Activated T-cell treated with anti-CD3 and anti-CD28 coated beads for 1 hour (primary cell): ENCODE measurements at places on chromosomes 2 and 18.
A peak's percentile ranks its signal among the peaks of the same experiment; 100 is the strongest.

GRCh38 chr18:12657684-12658425, at the start of gene SPIRE1:
SPIRE1 (minus strand) TSS chr18:12658107; CDS start chr18:12657866, 241 bp downstream.
- DNase-seq: peak; percentile 14

GRCh38 chr2:188279093-188279445, 12.6 kb upstream of the GULP1 start:
- no peak for DNase-seq

DNA sequence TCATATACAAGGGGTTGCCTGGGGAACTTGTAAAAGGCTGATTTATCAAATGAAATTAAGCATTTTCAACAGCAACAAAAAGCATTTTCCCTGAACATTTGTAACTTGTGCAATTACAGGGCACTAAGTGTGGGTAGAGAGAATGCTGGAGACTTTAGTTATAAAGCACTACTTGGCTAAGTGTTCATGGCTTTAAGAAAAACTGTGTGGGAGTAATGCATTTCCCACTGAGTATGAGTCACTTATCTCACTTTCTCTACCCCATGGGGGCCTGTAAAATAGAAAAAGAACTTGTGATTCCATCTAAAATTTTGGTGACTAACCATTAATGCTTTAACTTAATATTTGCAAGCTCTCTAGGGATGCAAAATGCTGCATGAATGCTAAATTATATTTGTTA, 193.4 kb downstream of the CCDC102B start:
- no peak for DNase-seq

DNA sequence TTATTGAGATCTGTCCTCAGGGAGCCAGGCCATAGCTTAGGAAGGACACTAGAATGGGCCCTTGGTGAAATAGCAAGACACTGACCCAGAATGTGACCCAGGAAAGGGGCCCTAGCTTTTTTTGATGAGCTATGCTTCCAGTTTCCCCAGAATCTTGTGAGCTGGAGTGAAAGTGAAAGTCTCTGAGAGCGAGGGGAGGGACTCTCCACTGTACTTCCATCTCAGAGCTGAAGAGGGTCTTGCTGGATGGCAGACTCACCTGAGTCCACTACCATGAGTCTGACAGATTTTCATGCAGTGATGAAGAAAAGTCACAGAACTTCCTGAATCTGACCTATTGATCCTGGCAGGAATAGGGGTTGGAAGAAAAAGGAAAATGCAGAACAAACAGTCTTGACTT, 3.1 kb downstream of the ARHGAP25 start:
- no peak for DNase-seq

- no peak for DNase-seq
Observed at GRCh38 chr2:64751286-64752260, 97.9 kb upstream of the SERTAD2 start.

DNA sequence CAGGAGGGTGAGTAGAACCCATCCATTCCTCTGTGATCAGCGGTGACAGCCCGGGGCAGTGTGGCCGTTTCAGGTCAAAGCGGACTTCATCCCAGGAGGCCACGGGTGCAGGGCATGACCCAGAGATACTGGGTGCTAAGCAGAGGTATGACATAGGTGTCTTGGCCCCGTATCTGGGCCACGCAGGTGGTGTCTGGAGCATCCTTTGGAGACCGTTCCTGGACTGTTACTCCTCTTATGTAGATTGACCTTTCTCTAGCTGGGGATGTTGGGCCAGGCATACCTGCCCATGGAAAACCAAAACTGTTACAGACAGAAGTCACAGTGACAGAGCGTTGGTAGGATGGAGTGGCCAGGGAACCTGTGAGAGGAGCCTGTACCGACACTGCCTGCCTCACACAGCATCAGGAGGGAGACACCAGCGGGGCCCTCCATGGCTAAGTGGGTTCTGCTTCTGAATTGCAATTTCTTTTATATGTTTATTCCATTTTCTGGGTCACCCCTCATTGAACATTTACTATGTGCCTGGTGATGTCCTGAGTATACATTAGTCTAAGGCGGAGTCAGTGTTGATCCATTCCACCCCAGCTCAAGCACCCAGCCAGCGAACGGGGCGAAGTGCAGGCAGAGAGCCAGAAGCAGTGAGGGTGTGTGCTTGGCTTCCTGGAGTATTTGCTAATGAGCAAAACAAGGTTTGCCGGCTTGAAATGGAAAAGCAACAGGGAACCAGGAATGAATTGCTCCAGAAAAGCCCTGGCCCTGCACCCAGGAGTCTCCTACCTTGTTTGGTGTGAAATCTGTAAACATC, 141.7 kb downstream of the SH3RF3 start:
- DNase-seq: no peak

DNA sequence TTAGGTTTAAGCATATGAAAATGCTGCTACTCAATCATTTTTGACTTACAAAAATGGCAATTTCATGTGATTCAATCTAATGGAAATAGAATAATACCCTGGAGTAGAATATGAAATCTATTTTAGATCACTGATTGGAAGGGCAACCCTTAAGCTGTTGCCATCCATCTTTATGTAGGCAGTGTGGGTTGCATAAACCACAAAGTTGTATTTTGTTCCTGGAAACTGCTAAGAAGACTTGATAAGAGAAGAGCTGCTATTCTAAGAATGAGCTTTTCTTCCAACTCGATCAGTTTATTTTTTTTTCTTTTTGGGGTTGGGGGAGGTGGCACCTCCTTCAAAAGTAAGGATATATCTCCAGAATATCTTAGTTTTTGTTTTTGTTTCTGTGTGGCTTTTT, 60.2 kb downstream of the CAVIN2 start:
- DNase-seq: no peak

- DNase-seq: no peak
Observed at GRCh38 chr18:12990123-12990475, 1.1 kb upstream of the CEP192 start.

GRCh38 chr2:71483246-71483645, 29.9 kb downstream of the DYSF start:
- no peak for DNase-seq

DNA sequence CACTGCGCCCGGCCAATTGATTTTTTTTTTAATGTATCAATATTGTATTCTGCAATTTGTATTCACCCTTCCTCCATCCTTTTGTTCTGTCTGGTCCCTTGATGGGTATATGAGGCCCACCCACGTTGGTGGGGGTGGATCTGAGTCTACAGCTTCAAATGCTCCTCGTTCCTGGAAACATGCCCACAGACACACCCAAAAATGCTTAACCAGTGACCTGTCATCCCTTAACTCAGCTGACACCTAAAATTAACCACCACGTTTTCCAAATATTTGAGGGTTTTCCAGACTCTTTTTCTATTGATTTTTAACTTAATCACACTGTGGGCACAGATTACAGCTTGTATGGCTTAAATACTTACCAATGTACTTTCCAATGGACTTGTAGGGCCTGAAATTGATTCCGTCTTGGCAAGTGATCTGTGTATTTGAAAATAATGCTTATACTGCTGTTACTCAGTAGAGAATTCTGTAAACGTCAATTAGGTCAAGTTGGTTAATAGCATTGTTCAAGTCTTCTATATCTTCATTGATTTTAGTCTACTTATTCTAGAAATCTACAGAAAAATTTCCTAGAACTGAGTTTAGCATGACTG, 34.4 kb upstream of the CYP27C1 start:
- no peak for DNase-seq

DNA sequence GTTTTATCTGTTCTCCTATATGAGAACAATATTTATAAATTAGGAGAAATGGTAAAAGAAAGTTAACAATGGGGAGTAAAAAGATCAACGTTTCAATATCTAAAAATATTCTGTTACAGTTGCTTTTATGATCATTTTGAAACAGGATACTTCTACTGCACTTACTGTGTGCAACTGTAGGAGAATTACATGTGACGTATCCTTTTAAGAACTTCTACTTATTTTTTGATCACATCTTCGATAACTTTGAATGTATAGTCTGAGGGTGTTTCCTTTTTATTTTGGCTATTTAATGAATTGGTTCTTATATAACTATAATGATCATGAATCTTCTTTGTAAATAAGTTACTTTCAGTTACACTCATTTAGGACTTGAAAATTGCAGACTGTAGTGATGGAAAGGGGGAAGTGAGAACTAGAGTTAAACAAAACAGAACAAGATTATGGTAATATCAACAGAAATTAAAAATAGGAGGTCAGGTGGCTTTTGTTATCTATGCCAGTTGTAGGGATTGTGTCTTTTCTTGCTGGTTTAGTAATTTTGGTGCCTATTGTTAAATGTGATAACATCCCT, 109.9 kb downstream of the MSTN start:
- no peak for DNase-seq

- DNase-seq: no peak
Observed at GRCh38 chr2:63665091-63665490, 76.3 kb downstream of the MDH1 start.

DNA sequence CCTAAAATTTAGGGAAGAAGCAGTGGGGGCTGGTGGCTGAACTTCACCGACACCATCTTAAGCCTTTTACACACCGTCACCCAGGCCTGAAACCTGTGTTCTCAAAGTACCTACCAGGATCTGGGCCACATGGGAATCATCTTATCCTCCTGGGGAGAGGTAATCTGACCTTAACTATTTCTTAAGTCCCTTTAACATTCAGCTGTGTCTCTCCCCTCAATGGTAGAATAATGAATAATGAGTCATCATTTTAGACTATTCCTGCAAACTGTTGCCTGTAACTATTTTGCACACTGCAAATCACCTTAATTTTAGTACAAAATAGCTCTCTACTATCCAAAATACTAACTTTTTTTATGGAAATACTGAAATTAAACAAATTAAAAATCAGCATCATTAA, 149.4 kb upstream of the KLF7 start:
- DNase-seq: no peak

DNA sequence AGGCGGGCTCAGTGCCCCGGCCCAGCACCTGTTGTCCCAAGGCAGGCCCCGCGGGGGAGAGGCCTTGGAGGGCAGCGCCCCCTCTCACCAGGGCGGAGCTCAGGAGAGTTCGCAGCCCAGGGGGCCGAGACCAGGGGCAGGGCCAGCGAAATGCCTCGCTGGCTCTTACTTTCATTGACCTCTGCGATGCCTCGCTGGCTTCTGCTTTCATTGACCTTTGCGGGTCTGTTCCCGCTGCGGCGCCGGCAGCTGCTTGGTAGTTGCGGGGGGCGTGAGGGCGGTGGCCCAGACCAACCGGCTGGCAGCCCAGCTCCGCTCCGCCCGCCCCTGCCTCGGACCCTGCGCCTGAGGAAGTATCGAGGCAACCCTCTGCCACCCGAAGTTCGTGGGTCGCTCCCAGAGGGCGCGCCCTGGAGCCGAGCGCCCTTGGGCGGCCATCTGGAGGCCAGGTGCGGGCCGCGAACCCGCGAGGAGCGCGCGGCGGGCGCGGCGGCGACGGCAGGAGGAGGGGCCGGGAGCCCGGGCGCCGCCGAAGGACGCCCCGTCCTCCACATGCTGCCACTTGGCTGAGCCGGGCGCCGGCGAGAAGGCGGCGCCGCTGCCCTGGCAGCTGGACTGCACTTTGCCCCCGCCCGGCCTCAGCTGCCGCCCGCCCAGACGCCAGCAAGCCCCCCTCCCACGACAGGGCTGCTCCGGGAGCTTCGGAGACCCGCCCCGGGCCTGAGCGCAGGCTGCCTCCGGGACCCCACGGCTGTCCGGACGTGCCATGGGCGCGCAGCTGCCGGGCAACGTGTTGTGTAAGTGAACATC, 118.0 kb upstream of the MSTN start:
- DNase-seq: no peak

DNA sequence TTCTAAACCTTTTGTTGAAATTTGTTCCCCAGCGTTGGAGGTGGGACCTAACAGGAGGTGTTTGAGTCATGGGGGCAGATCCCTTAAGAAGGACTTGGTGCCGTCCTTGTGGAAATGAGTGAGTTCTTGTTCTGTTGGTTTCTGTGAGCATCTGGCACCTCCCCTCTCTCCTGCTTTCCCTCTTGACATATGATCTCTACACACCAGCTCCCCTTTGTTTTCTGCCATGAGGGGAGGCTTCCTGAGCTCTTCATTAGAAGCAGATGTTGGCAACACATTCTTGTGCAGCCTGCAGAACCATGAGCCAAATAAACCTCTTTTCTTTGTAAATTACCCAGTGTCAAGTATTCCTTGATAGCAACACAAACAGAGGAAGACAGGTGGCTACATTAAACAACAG, 23.8 kb downstream of the NABP1 start:
- DNase-seq: no peak

GRCh38 chr2:232815569-232815968, 39.2 kb upstream of the KCNJ13 start:
- DNase-seq: no peak

GRCh38 chr2:44965684-44966083, 24.2 kb downstream of the SIX3 start:
- no peak for DNase-seq

DNA sequence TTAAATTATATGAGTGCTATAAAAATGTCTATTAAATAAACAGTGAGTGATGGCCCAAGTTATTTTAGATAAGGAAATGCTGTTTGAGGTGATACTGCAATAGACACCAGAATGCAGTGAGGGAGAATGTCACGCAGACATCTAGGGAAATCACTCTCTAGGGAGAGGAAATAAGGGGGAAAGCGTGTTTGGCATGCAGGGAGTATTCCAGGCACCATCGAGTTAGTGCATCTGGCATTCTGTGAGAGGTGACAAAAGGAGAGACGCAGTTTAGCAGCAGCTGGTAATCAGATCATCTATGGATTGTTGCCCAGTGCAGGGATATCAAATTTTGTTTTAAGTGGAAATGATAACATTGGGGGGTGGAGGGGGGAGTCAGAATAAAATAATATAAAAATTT, 175.4 kb upstream of the NETO1 start:
- no peak for DNase-seq

DNA sequence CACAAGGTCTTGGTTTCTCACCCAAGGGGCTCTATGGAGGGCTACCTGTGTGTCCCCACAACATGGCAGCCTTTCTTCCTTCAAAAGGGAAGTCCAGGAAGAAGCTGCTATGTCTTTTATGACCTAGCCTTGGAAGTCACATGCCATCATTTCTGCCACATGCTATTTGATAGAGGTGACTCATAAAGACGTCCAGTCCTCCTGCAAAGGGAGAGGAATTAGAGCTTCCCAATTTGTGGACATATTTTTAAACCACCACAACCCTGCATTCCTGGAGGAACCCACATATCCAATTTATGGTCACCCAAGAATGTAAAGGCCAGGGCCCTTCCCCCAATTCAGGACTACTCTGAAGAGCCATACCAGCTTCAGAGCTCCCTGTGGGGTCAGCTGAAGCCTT, 246.2 kb downstream of the CYP26B1 start:
- DNase-seq: no peak
